Brain microvascular endothelial cell (primary cell): ENCODE measurements at places on chromosomes 6 and 20.

- DNase-seq = no peak
Measured at GRCh38 chr20:34583544-34583943, 25.0 kb downstream of the MAP1LC3A start.

GRCh38 chr6:11492464-11493290 lies 44.9 kb upstream of the TMEM170B start:
- DNase-seq = no peak

- DNase-seq = no peak
Measured at GRCh38 chr6:135722190-135722589, 129.3 kb upstream of the PDE7B start.

DNA sequence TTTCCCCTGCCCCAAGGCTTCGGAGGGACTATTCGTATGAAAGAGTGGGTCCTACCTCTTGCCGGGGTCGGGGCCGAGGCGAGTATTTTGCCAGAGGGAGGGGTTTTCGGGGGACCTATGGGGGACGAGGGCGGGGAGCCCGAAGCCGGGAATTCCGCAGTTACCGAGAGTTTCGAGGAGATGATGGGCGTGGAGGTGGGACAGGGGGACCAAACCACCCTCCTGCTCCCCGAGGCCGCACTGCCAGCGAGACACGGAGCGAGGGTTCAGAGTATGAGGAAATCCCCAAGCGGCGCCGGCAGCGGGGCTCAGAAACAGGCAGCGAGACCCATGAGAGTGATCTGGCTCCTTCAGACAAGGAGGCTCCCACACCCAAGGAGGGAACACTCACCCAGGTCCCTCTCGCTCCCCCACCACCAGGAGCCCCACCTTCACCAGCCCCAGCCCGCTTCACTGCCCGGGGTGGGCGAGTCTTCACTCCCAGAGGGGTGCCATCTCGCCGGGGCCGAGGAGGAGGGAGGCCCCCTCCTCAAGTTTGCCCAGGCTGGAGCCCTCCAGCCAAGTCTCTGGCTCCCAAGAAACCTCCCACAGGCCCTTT lies 11.3 kb downstream of the PRRC2A start:
- no peak for DNase-seq

DNA sequence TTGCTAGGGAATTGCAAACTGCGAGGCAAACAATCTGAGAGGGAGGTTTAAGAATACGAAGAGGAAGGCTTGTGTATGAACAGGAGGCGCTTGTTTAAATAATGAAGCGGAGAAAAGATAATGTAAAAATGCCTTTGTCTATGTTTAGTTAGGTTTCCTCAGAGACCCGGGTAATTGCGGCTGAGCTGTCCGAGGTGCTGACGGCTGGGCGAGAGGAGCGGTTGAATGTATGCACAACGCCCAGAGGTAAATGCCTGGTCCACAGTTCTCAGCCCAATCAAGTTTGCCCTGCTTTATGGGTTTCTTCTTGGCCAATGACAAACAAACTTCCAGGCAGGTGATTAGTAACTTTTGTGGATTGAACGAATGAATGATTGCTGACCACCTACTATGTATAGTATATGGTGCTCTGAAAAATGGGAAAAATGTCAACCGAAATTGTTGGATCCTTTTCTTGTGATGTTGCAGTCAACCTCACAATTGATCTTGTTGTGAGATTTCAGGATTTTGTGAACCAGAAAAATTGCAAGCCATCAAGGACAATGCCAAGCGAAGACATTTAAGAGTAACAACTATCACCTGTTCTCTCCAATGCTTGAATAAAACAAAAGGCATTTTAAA lies 38.3 kb upstream of the SLC32A1 start:
- peak; percentile 51 for DNase-seq

DNA sequence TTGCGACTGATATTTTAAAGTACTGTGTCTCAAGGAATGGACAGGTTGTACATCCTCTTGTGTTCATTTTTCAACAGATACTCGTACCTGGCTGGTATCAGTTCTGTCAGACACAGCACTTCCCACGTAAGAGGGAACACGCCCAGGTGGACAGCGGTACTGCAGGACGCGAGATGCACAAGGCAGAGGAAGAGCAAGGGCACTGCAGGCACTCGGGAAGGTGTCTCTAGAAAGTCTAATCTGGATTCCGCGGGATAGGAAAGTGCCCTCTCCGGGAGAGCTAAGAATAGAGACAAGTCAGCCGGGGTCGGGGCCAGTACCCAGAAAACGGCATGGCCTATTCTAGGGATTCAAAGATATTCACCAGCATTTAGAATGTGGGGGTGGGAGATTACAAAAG lies 94.2 kb upstream of the MBOAT1 start:
- no peak for DNase-seq

GRCh38 chr6:148455674-148456558 lies 113.3 kb downstream of the SASH1 start:
- DNase-seq = no peak

DNA sequence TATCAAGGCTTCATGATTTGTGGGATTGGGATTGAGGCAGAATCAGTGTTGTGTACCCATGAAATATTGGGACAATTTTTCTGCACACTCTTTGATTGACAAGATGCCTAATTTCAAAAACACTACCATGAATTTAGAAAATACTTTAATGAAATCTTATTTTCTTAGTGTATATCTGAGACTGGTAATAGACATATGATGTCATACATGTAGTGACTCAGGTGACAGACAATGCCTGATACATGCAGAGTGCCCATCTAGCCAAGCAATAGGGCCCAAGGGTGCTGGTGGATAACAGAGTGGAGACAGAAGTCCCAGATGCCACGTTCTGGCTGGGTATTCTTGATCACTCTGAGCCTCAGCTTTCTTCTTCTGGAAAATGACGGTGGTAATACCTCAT lies 279.6 kb upstream of the ARID1B start:
- DNase-seq = no peak

- DNase-seq = no peak
Measured at GRCh38 chr6:37602346-37602745, 95.3 kb downstream of the MDGA1 start.

DNA sequence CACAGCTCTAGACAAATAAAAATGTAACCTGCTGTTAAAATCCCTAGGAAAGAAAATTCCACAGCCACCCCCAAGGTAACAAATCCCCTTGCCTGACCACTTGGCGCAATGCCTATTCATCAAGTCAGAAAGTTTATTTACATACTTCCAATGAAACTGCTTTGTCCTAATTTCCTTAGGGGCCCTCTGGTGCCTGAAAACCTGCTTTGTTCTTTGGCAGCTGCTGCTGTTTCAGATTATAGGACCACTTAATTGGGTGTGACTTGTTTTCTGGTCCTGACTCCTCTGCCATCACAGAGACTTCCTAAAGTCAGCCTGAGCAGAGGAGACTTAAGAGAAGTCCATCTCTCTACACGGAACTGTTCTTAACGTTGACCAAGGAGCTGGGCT lies 323.6 kb downstream of the UBE3D start:
- DNase-seq = no peak
